Naive thymus-derived CD8-positive, alpha-beta T cell (primary cell): ENCODE measurements at places on chromosomes 5 and 9. TPM values are rescaled to one million over a fixed set of nuclear protein-coding genes. Genes with fewer than 3 reads are reported as not detected.

The SV2C gene
- total RNA-seq = not detected

The WNT8A gene
- not detected for total RNA-seq

The IL33 gene
- total RNA-seq = not detected

The CDH12 gene
- not detected for total RNA-seq

The RICTOR gene
- 102 TPM for total RNA-seq

The DNM1 gene
- 1.5 TPM for total RNA-seq

The NPR3 gene
- 0.08 TPM for total RNA-seq

The CORO2A gene
- 10.0 TPM for total RNA-seq

The ADCY2 gene
- total RNA-seq = not detected

The PCDHGA8 gene
- 0.22 TPM for total RNA-seq
